ENCODE measurements at places on chromosomes 16 and 17.

DNA sequence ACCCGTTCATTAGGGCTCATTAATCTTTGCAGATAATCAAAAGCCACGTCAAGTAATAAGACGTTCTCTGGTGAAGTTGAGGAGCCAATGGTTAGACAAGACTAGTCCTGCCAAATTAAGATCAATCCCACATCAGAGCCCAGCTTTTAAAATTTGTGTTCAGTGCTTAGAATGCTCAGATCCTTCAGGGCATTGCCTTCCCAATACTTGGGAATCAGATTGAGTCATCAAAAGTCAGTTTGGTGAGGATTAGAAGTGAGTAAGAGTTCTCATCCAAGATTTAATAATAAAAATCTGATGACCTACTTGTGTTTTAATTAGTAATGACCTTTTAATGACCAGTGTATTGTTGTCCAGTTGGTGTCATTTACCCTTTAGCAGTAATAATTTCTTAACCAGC is 19.8 kb downstream of the MAP2K4 start:
- DNase-seq = no peak

DNA sequence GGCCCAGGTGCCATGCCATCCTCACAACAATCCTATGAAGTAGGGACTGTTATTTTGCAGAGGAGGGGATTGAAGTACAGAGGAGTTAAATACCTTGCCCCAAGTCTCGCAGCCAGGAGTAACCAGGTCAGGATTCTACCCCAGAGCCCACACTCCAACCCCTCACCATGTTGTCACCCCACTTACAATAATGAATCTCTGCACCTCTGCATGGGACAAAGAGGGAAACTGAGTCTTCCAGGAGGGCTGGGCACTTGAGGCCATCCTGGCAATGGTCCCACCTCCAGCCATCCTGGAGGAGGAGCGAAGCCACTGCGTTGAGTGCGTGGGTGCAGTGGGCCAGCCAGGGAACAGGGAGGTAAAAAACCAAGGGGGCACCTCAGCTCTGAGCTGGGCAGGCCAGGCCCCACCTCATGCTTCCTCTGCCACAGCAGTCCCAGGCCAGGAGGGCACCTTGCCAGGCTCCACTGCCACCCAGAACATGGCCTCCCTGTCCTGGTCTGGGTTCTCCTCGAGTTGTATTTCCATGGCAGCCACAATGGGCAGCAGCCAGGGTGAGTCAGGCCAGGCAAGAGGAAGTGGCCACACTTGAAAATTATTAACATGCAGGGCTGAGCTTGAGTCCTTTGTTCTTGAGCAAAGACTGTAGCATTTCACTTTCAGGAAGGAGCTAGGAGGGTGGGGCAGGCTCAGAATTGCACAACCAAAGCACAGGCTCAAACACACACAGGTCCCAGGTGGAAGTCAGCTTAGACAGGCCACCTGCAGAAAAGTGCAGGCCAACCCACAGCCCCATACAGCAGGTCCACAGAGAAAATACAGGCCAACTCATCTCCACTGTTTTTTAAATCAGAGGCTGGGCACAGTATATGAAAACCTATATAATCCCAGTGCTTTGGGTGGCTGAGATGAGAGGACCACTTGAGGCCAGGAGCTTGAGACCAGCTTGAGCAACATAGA is 52.1 kb downstream of the CUEDC1 start:
- no peak for DNase-seq

- DNase-seq = no peak
Measured at GRCh38 chr16:14321542-14321941, 250.4 kb downstream of the MRTFB start.

DNA sequence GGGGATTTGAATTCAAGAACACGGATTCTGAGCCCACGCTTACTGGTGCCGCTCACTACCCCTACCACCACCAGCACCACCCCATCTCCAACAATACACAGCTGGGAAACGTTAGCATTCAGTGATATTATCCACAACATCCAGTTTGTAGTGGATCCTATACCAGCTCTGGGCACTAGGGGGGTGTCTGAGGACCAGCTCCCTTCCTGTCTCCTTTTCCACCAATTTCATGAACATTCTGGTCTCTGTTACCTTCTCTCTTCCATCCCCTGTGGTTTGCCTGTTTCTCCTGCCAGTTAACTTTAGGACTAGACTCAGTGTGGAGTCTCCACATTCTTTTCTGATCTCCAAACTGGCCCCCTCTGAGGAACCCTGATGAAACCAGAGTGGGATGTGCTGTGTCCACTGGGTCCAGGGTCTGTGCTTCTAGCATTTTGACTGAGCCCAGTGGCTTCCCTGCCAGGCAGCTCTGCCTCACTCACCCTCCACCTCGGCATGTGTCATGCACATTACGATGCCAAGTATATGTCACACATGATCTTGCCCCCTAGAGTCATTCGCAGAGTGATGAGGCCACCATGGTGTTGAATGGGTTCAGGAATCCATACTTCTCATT is 187.0 kb upstream of the CDH13 start:
- DNase-seq = no peak

DNA sequence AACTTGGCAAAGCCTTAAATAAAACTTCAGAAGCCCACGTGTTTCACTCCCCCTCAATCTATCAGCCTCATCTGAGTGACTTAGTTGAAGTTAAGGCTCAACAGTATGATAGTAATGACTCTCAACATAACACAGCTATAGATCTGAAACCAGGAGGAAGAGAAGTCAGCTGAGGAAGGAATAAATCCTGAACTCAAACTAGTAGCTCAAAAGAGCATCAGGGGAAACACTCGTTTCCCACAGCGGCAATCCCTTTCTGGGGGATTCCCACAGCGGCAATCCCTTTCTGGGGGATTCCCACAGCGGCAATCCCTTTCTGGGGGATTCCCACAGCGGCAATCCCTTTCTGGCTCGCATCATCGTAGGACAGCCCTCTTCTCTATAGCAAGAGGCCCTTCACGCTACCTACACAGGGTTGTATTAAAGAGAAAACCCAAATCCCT is 56.8 kb downstream of the ZZEF1 start:
- no peak for DNase-seq

DNA sequence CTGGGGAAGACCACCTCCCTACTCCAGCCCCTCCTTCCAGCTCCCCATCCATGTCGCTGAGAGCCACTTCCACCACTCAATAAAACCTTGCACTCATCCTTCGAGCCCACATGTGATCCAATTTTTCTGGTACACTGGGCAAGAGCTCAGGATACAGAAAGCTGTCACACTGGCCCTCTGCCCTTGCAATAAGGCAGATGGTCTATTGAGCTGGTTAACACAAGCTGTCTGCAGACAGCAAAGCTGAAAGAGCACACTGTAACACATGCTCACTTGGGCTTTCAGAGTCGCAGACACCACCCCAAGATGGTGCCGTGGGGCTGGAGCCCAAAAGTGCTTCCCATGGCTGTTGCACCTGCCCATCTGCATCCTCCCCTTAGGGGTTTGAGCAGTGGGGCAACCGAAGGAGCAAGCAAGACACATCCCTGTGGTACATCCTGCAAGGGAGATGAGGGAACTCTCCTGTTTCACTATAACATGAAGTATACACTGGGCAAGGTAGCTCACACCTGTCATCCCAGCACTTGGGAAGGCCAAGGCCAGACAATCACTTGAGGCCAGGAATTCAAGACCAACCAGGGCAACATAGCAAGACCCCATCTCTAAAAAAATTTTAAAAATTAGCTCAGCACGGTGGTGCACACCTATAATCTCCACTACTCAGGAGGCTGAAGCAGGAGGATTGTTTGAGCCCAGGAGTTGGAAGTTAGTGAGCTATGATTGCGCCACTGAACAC is 52.8 kb upstream of the C17orf78 start:
- no peak for DNase-seq

DNA sequence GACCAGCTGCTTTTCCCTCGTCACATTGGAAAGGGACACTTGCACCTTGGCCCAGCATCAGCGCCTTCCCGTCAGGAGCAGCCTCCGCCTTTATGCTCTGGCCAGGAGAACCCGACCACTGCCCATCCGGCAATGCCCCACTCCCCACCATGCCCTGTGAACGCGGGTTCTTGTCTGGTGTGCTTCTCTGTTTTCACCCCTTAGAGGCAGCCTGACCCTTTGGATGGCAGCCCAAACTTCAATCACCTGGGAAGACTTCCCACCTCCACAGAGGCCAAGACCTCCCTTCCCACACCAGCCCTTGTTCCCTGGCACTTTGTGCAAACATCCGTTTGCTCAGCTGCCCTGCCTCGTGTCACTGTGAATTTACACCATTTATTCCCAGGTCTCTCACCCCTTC is 87.0 kb downstream of the DNAH17 start:
- no peak for DNase-seq

DNA sequence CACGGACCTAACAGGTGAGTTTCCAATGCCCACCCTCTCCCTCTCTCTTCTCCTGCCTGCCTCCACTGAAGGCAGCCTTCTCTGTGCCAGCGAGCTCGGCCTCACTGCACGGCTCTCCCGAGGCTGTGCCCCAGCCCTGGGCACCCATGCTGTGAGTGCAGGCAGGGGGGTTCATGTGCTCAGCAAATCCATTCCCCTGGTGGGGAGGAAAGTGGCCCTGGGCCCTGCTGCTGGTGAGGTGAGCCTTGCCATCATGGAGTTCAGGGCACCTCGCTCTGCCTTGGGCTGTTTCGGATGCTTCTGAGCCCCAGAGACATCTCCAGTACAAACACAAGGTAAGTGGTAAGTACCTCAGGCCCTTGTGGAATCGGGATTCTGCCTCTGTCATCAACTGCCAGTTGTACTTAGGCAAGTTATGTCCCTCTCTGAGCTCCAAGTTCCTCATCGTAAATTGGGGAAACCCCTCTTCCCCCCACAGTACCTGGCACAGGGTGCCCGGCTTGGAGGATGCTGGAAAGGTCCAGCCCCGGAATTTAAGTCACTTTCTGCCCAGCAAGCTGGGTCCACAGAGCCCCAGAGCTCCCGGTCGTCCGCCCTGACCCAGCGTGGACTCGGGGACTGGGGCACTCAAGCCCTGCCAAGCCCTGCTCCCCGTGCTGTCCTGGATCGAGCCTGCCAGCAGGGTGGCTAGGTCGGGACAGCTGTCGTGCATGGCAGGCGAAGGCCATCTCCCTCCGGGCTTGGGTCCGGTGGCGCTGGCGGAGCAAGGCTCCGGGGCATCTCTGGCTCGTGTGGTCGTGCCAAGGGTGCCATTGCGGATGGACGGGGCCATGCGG is 684 bp upstream of the NUDT16L1 start:
- no peak for DNase-seq

- no peak for DNase-seq
Measured at GRCh38 chr16:47033176-47033575, 59.7 kb upstream of the DNAJA2 start.

- no peak for DNase-seq
Measured at GRCh38 chr17:57638284-57638683, 106.8 kb downstream of the CCDC182 start.

- no peak for DNase-seq
Measured at GRCh38 chr16:85398688-85399582, 214.2 kb upstream of the GSE1 start.

- no peak for DNase-seq
Measured at GRCh38 chr16:67902831-67903230, 9.8 kb downstream of the PSKH1 start.

DNA sequence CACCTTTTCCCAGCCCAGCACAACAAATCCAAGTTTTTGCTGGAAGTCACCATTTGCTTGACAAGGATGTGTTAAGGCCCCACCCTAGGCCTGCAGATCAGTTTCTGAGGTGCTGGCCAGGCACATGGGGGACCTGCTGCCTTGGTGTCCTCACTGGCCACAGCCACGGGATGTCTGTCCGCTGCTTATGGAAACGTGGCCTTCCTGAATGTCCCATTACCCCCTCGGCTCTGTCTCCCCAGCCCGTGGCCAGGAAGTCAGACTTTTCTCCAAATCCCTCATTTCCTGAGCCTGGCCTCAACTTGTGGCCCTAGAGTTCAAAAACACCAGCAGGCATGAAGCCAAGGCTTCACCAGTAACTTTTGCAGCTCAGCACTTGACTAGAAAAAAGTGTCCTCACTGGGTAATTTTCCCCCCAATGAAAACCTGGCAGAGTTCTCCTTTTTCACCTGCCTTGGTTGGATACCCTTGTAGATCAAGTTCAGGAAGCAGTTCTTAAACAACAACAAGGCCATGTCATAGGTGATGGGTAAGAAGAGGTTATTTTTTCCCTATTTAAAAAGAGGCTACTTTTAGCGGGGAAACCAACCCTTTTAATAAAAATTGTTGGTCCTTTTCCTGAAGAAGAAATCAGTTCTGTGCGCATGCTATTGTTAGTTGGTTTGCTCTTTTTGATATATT is 80.8 kb downstream of the SOCS1 start:
- DNase-seq = no peak

DNA sequence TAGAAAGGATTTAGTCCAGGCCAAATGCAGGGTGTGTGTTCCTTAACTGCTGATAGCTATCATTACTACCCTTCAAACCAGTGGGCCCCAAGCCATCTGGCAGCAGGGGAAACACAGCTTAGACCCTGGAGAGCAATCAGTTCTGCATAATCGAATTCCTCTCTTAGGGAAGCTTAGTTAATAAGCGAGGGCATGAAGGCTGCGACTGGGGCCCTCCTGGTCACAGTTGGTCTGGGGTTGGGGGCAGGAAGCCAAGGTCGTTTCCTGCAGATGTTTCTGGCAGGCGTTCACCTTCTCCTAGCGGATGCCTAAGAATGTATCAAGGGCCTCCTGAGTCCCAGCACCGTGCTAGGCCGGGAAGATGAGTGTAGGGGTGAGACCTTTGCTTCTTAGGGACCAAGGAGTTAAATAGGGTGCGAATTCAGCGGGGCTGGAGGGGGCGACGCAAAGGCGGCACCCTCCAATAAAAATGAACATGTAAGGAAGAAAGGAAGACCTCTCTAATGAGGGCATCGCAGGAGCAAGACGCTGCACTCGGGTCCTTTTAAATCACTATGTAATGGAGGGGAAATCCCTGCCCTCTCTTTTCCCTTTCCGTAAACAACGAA is 16.5 kb upstream of the EEF2K start:
- DNase-seq = peak; percentile 56

DNA sequence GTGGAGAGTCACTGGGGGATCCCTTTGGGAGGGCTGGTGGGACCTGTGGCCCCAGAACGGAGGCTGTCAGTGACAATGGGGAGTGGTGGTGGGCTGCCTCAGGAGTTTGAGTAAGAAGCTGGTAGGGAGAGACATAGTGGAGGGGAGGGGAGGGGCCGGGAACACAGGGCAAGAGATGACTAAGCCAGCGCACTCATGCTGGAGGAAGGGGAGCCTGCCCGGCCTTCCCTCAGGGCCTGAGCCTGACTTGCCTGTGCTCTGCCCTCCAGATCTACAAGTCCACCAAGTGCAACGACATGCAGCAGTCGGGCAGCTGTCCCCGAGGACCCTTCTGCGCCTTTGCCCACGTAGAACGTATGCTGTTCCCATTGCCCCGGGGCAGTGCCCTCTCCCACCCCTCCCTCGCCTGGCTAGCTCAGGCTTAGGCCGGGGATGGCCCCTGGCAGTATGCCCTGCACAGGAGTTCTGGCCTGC is 29.3 kb downstream of the UNC13D start:
- DNase-seq = no peak

- no peak for DNase-seq
Measured at GRCh38 chr16:51549836-51550235, 398.8 kb upstream of the SALL1 start.
